Activated CD8-positive, alpha-beta T cell treated with anti-CD3 and anti-CD28 coated beads, Interleukin-2, amount 10 ng/mL, durations not matched to agents 7 days and 5 days (primary cell): ENCODE measurements at places on chromosomes 3 and 15.
A peak's percentile ranks its signal among the peaks of the same experiment; 100 is the strongest.

DNA sequence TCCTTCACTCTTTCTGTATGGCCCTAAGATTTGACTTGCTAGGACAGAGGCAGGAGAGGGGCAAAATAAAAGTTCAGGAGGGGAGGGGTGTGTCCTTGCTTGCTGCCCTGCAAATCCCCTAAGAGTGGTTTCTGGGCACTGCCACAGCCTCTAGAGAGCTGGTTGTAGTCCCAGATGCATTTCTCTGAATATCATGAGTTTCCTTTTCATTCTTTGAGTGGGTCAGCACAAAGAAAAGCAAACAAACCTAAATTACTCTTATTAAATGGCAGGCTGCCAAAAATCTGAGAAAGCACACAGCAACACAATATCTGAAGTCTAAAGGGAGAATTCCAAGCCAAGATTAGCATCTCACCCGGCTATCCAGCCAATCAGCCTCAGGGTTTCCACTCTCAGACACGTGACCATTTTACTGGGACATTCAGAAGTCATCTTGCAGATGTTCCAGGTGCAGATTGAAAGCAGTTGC, 919.3 kb downstream of the TUSC7 start:
- DNase-seq, result no peak
- no peaks in the 10 kb centered on the region for H3K27me3 ChIP-seq
- no peaks in the 10 kb centered on the region for H3K36me3 ChIP-seq
- no peaks in the 10 kb centered on the region for H3K4me1 ChIP-seq
- H3K4me3 ChIP-seq, result no peak overlapping the region
- no peak overlapping the region for H3K27ac ChIP-seq

DNA sequence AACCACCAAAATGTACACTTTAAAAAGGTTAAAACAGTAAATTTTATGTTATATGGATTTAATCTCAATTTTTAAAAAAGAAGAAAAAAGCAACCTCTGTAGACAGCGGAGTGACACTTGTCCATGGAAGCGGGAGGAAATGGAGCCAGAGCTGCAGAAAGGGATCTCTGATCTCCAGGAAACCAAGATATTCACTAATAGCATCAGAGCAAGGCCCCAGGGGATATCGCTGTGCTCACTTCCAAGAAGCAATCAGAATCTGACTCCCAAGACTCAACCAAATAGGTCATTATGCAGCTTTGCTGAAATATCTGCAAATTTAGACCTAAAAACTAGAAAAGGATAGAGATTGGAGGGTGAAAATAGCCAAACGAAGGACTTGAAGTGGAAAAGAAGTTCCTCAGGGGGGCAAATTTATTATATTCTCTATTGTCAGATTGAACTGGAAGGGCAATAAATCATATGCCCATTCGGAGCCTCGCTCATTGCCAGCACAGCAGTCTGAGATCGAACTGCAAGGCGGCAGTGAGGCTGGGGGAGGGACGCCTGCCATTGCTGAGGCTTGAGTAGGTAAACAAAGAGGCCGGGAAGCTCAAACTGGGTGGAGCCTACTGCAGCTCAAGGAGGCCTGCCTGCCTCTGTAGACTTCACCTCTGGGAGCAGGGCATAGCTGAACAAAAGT, 62.0 kb upstream of the ATP2C1 start:
- peaks cover 10% of the 10 kb centered on the region for H3K27me3 ChIP-seq
- no peak overlapping the region for H3K4me3 ChIP-seq
- no peaks in the 10 kb centered on the region for H3K4me1 ChIP-seq
- DNase-seq, result no peak

DNA sequence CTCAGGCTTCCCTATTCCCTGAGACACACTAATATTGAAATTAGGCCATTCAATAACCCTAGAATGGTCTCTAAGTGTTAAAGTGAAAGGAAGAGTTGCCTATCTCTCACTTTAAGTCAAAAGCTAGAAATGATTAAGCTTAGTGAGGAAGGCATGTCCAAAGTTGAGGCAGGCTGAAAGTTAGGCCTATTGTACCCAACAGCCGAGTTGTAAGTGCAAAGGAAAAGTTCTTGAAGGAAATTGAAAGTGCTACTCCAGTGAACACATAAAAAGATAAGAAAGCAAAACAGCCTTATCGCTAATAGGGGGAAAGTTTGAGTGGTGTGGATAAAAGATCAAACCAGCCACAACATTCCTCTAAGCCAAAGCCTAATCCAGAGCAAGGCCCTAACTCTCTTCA, 117.9 kb upstream of the SPATA12 start:
- H3K4me1 ChIP-seq, result peaks cover 23% of the 10 kb centered on the region
- DNase-seq, result no peak
- no peak overlapping the region for H3K27ac ChIP-seq
- H3K4me3 ChIP-seq, result no peak overlapping the region
- no peaks in the 10 kb centered on the region for H3K27me3 ChIP-seq

DNA sequence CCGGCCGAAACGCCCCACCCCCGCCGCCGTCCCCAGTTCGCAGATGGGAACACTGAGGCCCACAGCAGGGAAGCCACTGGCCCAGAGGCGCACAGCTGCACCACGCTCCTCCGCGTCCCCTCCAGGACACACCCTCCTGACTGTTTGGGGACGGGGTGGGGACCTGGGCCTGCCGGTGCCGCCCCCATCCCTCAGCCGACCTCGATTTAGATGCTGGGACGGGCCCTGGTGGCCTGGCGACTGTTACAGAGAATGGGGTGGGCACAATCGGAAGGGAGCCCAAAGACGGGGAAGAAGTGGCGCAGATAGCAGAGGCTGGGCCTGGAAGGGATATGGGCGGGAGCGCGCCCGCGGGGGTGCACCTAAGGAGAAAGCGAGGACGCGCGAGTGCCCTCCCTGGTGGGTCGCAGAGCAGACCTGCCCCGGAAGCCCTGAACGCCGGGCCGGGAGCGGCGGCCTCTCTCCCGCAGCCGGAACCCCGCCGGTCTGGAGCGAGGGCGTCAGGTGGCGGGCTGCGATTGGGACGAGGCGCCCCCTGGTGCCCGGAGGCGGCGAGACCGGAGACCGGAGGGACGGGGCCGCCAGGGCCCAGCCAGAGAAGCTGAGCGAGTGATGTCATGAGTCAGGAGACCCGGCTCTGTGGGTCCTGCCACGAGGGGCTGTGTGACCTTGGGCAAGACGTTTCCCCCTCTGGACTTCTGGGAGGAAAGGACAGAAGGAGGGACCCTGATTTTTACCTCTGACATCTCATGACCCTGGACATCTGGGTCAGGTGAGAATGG, 78.4 kb downstream of the IQSEC1 start:
- H3K36me3 ChIP-seq, result peaks cover 30% of the 10 kb centered on the region
- peak overlapping the region; percentile 44 for H3K27ac ChIP-seq
- peak; percentile 86 for DNase-seq
- peak overlapping the region; percentile 76 for H3K4me3 ChIP-seq
- peaks cover 25% of the 10 kb centered on the region for H3K4me1 ChIP-seq

- no peak overlapping the region for H3K4me3 ChIP-seq
- H3K27me3 ChIP-seq, result no peaks in the 10 kb centered on the region
- H3K4me1 ChIP-seq, result no peaks in the 10 kb centered on the region
- no peak overlapping the region for H3K27ac ChIP-seq
- DNase-seq, result no peak
These were observed 534.6 kb upstream of the ROBO2 start for GRCh38 chr3:76505202-76505845.

GRCh38 chr3:98978068-98978811, 76.7 kb upstream of the DCBLD2 start:
- peaks cover 4% of the 10 kb centered on the region for H3K27me3 ChIP-seq
- no peak overlapping the region for H3K4me3 ChIP-seq
- no peak for DNase-seq
- H3K36me3 ChIP-seq, result no peaks in the 10 kb centered on the region
- H3K27ac ChIP-seq, result no peak overlapping the region

DNA sequence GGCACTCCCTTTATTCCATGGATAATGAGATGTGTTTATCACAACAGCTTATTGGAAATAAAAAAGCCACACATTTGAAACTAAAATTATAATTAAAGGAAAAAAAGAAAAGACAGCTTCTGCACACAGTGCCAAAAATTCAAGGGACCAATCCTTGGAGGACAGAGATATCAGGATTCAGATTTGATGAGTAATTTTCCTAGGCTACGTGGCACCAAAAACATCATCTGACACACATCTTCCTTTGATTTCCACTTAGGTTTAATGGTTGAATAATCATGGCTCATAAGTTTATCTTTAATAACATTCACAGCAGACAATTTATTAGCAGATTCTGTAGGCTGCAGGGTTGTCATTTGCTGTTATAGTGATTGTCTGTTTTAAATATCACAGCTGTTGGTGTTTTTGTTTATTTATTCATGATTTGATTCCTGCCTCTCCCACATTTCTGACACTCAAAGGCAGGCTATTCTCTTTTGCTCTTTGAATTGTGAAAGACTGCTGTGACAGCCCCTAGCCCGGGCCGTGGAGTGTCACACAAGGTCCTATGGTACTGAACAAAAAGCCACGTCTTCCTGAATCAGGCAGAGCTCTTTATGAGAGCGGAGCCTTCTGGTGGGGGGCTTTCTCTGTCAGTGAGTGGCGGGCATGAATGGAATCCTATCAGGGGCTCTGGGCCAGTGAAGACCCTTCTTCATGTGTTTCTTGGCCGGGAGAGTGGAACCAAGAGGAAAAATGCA, 708.5 kb downstream of the SQOR start:
- no peak overlapping the region for H3K4me3 ChIP-seq
- no peak overlapping the region for H3K27ac ChIP-seq
- H3K27me3 ChIP-seq, result no peaks in the 10 kb centered on the region
- no peaks in the 10 kb centered on the region for H3K36me3 ChIP-seq

- peaks cover 21% of the 10 kb centered on the region for H3K27me3 ChIP-seq
- peaks cover 6% of the 10 kb centered on the region for H3K4me1 ChIP-seq
- no peak overlapping the region for H3K4me3 ChIP-seq
- no peak for DNase-seq
These were observed 23.7 kb upstream of the CD276 start for GRCh38 chr15:73660455-73660854.

DNA sequence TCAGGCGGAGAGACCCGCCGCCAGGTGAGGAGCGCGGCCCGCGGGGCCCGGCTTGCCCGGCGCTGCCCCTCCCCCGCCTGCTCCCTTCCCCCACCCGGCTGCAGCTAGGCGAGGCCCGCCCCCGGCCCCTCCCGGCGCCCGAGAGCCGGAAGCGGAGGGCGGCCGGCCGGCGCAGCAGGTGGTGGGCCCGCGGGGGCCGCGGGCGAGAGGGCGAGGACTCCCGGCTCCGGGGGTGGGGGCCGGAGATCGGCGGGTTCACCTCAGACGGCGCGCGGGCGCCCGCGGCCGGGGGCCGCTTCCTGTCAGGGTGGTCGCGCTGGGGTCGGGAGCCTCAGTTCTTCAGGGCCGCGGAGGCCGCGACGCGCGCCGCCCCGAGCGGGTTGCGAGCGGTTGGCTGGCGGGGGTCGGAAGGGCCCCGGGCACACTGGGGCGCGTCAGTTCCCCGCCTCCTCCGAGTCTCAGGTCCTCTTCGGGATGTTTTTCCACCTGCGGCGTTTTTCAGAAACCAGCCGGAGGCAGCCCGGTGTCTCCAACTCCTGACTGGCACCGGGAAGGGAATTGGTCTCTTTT, 395 bp downstream of the ZFAND6 start:
- H3K27me3 ChIP-seq, result peaks cover 3% of the 10 kb centered on the region
- H3K36me3 ChIP-seq, result no peaks in the 10 kb centered on the region
- H3K4me3 ChIP-seq, result peak overlapping the region; percentile 84
- peak overlapping the region; percentile 96 for H3K27ac ChIP-seq

GRCh38 chr3:14769544-14770325, 49.0 kb upstream of the FGD5 start:
- H3K27ac ChIP-seq, result no peak overlapping the region
- no peaks in the 10 kb centered on the region for H3K27me3 ChIP-seq
- no peak overlapping the region for H3K4me3 ChIP-seq
- H3K4me1 ChIP-seq, result no peaks in the 10 kb centered on the region

GRCh38 chr3:24164967-24165602, 220.0 kb downstream of the NR1D2 start:
- H3K27me3 ChIP-seq, result no peaks in the 10 kb centered on the region
- DNase-seq, result no peak
- H3K4me1 ChIP-seq, result no peaks in the 10 kb centered on the region
- H3K36me3 ChIP-seq, result no peaks in the 10 kb centered on the region

DNA sequence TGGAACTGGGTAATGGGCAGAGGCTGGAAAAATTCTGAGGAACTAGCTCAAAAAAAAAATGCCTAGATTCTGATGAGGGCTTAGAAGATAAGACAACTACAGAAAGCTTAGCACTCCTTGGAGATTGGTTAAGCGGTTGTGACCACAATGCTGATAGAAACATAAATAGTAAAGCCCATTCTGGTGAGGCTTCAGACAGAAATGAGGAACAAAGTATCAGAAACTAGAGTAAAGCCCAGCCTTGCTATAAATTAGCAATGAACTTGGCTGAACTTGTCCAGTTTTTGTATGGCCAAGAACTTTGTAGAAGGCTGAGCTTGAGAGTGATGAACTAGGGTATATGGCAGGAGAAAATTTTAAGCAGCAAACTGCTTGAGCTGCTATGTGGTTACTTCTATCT, 25.4 kb downstream of the GOLGB1 start:
- peaks cover 13% of the 10 kb centered on the region for H3K4me1 ChIP-seq
- DNase-seq, result no peak
- no peak overlapping the region for H3K27ac ChIP-seq
- H3K27me3 ChIP-seq, result no peaks in the 10 kb centered on the region
- no peak overlapping the region for H3K4me3 ChIP-seq

- no peaks in the 10 kb centered on the region for H3K27me3 ChIP-seq
- DNase-seq, result no peak
- H3K27ac ChIP-seq, result no peak overlapping the region
- no peaks in the 10 kb centered on the region for H3K36me3 ChIP-seq
- H3K4me3 ChIP-seq, result no peak overlapping the region
These were observed 405.1 kb upstream of the MCTP2 start for GRCh38 chr15:93826293-93826692.

DNA sequence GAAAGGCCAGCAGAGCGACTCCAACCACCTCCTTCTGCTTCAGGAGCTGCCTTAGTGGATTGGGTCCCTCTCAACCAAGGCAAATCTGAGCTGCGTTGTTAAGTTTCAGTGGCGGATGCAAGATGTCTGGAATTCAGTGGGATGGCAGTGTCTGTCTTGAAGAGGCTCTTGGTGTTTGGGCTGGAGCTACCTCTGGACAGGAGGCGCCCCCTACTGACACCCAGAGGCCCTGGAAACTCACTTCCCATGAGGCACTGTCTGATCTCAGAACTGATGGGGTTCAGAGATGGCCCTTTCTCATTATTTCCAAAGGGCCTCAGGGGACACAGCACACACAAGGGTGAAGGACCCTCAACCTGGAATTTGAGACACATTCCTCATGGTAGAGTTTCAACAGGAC, 6.0 kb upstream of the SLC28A1 start:
- peaks cover 3% of the 10 kb centered on the region for H3K27me3 ChIP-seq
- H3K27ac ChIP-seq, result no peak overlapping the region
- no peak overlapping the region for H3K4me3 ChIP-seq
- H3K4me1 ChIP-seq, result peaks cover 2% of the 10 kb centered on the region
- no peaks in the 10 kb centered on the region for H3K36me3 ChIP-seq
- DNase-seq, result peak; percentile 74

GRCh38 chr3:161560008-161560637, 63.5 kb downstream of the OTOL1 start:
- no peaks in the 10 kb centered on the region for H3K36me3 ChIP-seq
- H3K27me3 ChIP-seq, result no peaks in the 10 kb centered on the region
- no peak overlapping the region for H3K4me3 ChIP-seq
- no peak overlapping the region for H3K27ac ChIP-seq
- DNase-seq, result no peak
